ENCODE measurements at places on chromosomes 5 and 9.

DNA sequence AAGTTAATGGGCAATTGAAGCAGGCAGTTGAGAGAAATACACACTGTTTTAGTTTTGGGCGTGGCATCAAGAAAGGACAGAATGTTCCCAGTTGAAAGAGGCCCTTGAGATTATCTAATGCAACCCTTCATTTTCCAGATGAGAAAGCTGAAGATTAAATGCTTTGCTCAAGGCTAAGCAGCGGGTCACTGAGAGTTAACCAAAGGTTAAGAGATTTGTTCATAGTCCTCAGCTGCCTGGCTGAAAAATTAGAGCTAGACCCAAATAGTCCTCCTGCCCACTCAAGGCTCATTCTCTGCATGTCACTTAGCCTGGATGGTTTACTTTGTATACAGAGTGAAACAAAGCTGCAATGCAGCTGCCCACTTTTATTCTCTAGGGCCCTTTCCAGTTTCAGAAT, 46.7 kb upstream of the MAMDC2 start:
- DNase-seq, result no peak

DNA sequence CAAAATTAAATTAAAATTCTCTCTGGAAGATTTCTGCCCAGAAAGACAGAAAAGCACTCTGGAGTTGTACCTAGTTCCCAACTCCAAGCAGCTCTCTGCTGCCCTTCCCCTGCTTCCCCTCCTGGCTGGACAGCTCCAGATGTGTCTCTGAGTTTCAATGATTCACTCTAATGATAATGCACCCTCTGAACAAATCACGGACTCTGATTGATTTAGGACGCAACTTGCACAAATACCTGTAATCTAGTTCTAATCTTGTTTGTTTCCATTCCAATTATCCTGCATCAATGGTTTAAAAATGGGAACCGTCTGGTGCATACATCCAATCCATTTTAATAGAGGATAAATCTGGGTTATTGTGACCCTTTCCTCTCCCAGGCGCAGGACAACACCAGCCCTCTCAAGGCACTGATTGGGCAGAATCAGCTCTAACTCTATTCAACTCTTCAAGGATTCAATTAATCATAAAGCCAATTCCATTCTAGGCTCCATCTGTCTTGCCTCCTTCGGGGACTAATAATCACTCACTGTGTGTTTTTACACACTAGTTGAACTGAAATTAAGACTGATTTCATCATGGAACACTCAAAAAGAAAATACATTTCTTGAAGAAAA, 111.2 kb upstream of the LRRTM2 start:
- DNase-seq, result no peak

GRCh38 chr5:168801567-168801966, 222.4 kb upstream of the PANK3 start:
- DNase-seq, result no peak

DNA sequence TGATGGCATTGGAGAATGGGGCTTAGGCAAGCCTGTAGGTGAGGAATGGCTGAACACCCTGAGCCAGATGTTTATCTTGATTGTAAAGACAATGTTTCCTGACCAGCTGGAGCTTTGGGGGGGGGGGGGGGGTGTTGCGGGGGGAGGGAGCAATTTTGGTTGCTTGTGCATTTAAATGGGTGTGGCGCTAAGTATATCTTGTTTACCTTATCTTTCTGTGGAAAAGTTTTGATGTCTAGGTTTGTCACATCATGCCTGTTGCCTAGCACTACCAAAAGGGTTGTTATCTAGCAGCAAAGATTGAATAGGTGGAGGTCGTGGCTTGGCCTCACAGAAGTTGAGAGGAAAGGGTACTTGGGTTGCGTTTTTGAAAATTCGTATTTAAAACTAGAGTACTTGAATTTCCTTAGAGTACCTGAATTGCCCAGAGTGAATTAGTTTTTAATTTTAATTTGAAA, 1.3 kb downstream of the SMAD5 start:
- no peak for DNase-seq

DNA sequence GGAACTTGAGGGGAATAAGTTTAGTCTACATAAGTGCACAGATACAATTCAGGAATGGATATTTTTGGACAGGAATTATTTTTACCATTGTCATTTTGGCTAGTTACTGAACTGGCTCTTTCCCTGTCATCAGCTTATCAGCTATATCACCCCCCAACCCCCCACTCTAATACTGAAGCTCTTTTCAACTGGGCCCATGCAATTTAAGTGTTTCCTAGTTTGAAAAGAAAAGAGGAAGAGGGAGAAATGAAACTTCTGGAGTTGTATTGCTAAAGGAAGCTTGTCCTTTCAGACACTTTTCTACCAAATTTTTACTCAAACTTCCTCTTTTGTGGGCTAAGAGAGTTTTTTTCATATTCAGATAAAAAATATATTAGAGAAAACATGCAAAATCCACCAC, 18.5 kb upstream of the TIMD4 start:
- DNase-seq, result no peak

DNA sequence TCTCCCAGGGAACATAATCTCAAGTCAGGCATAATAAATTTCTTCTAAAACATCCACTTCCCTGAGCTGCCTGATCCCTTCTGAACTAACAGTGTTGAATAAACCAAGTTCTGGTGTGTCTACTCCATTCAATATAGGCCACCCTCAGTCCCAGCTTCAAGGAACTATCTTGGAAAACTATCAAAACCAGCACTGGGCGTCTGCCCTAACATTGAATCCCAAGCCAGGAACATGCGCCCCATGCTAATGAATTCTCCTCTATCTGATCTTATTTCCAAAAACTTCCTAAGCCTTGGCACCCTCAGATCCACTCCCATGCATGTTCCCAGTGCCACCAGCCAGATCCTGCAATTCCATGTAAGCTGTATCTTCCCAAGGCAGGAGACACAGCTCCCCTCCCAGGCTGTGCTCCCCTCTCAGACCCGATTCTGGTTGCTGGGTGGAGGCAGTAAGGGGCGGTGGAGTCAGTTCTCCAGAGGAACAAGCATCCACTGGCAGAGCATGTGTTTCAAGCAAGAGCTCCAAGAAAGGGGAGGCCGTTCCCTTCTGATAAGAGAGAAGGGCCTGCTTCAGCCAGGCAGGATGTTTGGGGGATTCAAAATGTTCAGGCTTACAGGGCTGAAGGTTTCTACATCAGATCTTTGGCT, 13.1 kb upstream of the FOXI1 start:
- no peak for DNase-seq

DNA sequence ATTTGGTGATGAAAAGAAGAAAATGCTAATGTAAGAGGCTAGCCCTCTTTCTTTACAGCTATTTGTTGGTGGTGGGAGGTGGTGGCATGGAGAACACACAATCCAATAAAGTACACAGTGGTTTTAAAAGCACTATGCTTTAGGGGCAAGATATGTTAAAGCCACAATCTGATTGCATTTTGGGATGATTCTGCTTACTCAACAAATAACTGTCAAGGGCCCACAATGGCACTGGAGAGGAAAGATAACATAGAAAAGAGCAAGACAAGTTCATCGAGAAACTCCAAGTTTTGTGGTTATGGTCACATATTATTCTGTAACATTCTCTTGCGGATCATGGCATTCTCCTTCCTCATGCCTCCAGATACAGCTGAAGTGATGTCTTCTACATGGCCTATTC, 38.8 kb downstream of the OTP start:
- DNase-seq, result no peak

DNA sequence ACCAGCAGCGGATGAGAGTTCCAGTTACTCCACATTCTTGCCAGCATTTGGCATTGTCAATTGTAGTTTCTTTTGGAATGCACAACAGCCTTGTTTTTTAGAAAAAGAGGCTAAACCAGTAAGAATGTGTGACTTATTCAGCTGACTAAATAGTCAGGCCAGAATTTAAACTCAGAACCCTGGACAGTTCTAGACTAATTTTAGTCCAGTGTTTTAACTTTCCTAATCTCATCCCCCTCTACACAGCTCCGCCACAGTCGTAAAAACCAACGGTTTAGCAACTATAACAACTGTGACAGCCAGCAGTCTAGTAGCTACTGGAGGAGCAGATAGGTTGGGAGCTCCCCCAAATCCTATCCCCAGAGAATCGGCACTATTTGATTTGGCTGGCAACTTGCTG, 103.7 kb downstream of the FOXD1 start:
- DNase-seq, result no peak

DNA sequence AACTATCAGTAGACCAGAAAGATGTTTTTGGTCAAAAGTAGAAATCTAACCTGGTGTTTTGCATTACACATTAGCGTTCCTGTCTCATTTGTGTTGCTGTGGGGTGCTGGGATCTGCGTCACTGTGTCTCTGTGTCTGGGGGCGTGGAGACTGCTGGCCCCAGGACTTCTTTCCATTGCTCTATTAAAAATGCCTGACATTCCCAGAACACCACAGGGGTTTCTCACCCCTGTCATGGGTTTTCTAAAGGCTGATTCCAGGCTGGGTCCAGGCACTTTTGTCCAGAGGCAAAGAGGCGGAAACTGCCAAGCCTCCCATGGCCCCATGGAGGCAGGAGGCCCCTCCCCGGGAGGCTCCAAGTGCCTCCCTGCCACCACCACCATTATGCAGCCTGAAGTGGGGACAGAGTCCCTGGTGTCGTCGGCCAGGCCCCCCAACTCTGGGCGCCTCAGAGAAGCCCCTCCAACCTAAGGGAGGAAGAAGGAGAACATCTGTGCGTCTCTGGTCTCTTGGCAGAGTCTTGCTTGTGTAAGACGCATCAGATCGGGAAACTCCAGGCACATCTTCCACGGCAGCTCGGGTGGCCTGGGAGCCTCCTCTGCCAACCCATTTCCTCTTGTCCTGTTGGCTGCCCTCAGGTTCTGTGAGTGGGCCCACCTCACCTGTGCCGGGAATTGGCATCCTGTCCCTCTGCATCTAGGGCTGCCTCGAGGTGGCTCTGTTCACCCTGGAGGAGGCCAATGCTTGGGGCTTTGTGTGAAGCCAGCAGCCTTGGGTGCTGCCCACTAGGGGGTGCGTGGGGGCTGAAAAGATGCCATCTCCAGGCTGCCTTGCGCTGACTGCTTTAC, 13.8 kb upstream of the PLEKHG4B start:
- peak; percentile 49 for DNase-seq
